Esophagus muscularis mucosa (tissue), 4 donors: ENCODE measurements at places on chromosomes 1 and 21. TPM values are rescaled to one million over a fixed set of nuclear protein-coding genes. Genes with fewer than 3 reads are reported as not detected.

DNA sequence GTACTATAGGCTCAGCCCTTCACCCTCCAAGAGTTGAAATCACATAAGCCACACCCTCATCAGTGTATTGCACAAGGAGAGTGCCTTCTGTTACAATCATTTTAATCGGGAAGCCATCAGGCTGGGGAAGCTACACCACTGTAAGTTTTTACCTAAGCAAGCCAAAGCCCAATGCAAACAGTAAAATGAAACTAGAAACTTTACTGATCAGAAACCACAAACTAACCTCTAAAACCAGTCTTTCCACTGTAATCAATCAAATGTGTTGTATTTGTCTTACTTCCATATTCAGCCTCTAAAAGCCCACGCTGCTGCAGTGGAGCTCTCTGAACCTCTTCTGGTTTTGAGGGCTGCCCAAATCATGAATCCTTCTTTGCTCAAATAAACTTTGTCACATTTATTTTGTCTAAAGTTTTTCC is 26.2 kb downstream of the CAPN8 start:
- no peak overlapping the region for H3K4me3 ChIP-seq
- no peaks in the 10 kb centered on the region for H3K4me1 ChIP-seq
- no peak overlapping the region for H3K27ac ChIP-seq
- peaks cover 24% of the 10 kb centered on the region for H3K27me3 ChIP-seq
- no peak for DNase-seq
- H3K36me3 ChIP-seq, result no peaks in the 10 kb centered on the region

- DNase-seq, result no peak
- no peaks in the 10 kb centered on the region for H3K27me3 ChIP-seq
- H3K36me3 ChIP-seq, result peaks cover 17% of the 10 kb centered on the region
- no peak overlapping the region for H3K4me3 ChIP-seq
These were observed 193.3 kb upstream of the TNR start for GRCh38 chr1:175936736-175937135.

- no peak for DNase-seq
- no peak overlapping the region for H3K27ac ChIP-seq
- H3K4me1 ChIP-seq, result peaks cover under 1% of the 10 kb centered on the region
- no peaks in the 10 kb centered on the region for H3K36me3 ChIP-seq
These were observed 304.9 kb downstream of the FAM72C start for GRCh38 chr1:143666851-143667250.

- H3K27ac ChIP-seq, result no peak overlapping the region
- no peak overlapping the region for H3K4me3 ChIP-seq
- H3K27me3 ChIP-seq, result no peaks in the 10 kb centered on the region
- DNase-seq, result no peak
These were observed 58.4 kb downstream of the VPS26C start for GRCh38 chr21:37208741-37209225.

DNA sequence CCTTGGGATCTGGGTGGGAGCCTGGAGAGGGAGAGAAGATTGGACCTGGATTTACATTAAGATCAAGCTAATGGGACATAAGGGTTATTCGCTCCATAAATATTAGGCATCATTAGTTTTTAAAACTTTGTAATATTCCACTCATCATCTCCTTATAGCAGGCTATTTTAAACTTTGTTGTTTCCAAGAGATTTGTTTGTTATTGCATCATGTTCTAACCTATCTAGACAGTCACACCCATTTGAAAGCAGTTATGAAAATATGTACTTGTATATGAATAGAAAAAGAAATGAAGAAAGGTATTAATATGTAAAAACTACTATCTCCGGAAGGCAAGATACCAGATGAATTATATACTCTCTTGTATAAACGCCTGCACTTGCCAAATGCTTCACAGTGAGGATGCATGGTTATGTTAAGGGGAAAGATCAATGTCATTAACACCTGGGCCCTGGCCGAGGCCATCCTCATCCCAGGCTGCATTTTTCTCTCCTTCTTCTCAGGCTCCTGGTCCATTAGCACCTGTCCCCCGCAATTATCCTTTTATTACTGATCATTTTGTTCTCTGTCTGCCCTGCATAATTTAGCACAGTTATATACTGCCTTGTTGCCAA is 468.2 kb downstream of the MATN1 start:
- H3K27ac ChIP-seq, result no peak overlapping the region
- no peak for DNase-seq
- no peaks in the 10 kb centered on the region for H3K36me3 ChIP-seq
- peaks cover 84% of the 10 kb centered on the region for H3K27me3 ChIP-seq

DNA sequence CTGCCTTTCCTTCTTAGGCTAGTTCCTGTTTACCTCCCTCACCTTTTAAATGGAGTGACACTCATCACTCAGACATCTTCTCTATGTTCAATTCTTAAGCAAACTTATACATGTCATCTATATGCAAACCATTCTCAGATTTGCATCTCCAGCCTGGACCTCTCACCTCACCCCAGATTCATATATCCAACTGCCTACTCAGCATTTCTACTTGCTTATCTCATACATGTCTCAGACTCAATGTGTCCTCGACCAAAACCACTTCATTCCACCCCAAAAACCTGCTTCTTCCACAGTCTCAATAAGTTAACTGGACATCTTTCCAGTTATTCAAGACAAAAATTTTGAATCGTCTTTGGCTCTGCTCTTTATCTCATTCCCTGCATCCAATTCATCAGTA is 62.6 kb downstream of the ERICH3 start:
- H3K36me3 ChIP-seq, result no peaks in the 10 kb centered on the region
- no peak for DNase-seq
- no peak overlapping the region for H3K4me3 ChIP-seq
- no peaks in the 10 kb centered on the region for H3K4me1 ChIP-seq
- H3K27ac ChIP-seq, result no peak overlapping the region

DNA sequence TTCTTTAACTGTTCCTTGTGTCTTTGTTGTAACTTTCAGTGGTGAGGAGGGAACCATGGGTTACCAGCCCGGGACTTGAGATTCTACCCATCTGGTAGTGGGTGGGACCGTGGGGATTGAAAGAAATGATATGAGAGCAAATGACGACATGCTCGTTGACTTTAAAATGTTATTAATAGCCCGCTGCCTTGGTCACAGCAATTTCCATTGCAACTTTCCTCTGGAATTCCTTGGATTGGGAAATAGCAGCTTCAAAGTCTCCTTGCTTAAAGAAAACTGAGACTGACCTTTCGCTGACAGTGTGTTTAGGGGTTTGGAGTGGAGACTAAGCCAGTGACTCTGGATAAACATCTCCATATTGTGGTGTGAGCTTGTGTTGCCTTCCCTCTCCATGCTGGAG is 44.2 kb upstream of the MARK1 start:
- no peaks in the 10 kb centered on the region for H3K36me3 ChIP-seq
- H3K27me3 ChIP-seq, result no peaks in the 10 kb centered on the region
- H3K4me1 ChIP-seq, result no peaks in the 10 kb centered on the region
- H3K4me3 ChIP-seq, result no peak overlapping the region
- peak; percentile 84 for DNase-seq

- DNase-seq, result no peak
- no peak overlapping the region for H3K4me3 ChIP-seq
- peak overlapping the region; percentile 55 for H3K27ac ChIP-seq
- H3K27me3 ChIP-seq, result no peaks in the 10 kb centered on the region
- peaks cover 53% of the 10 kb centered on the region for H3K4me1 ChIP-seq
These were observed 76.2 kb upstream of the KAZN start for GRCh38 chr1:14522077-14522925.

- H3K4me1 ChIP-seq, result no peaks in the 10 kb centered on the region
- no peaks in the 10 kb centered on the region for H3K36me3 ChIP-seq
- H3K27me3 ChIP-seq, result no peaks in the 10 kb centered on the region
These were observed 164.8 kb downstream of the TPR start for GRCh38 chr1:186210258-186210657.

GRCh38 chr1:9700340-9700739 is 48.8 kb downstream of the PIK3CD start:
- H3K36me3 ChIP-seq, result no peaks in the 10 kb centered on the region
- H3K4me1 ChIP-seq, result no peaks in the 10 kb centered on the region
- DNase-seq, result no peak
- no peak overlapping the region for H3K27ac ChIP-seq
- H3K27me3 ChIP-seq, result no peaks in the 10 kb centered on the region

DNA sequence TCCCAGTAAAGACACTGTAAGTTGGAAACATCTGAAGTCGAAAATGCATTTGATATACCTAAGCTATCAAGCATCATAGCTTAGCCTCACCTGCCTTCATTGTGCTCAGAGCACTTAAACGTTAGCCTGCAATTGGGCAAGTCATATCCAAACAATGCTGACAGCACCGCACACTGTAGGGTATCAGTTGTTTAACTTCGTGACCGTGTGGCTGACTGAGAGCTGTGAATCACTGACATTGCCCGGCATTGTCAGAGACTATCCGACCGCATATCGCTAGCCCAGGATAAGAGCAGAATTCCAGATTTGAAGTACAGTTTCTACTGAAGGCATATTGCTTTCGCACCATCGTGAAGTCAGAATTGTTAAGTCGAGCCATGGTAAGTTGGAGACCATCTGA is 41.5 kb downstream of the GALNT2 start:
- DNase-seq, result no peak
- no peak overlapping the region for H3K27ac ChIP-seq
- H3K36me3 ChIP-seq, result no peaks in the 10 kb centered on the region
- no peak overlapping the region for H3K4me3 ChIP-seq
- H3K27me3 ChIP-seq, result no peaks in the 10 kb centered on the region
- H3K4me1 ChIP-seq, result peaks cover 100% of the 10 kb centered on the region

DNA sequence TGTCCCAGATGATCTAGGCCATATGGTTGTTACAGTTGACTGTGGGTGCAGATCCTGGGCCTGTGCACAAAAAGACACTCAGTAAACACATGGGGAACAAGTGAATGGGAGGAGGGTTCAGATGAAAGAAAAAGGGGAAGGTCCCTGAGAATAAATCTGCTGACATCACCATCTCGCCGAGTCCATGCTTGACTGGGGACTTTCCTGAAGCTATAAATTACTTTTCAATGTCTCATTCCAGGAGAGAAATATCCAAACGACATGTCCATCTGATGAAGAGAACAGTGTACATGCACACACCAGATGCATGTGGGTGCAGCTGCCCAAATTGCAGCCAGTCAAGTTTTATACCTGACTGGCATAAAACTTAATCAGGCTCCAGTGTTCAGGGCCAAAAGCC is 109.0 kb downstream of the HIVEP3 start:
- DNase-seq, result no peak
- no peaks in the 10 kb centered on the region for H3K27me3 ChIP-seq
- no peak overlapping the region for H3K4me3 ChIP-seq

DNA sequence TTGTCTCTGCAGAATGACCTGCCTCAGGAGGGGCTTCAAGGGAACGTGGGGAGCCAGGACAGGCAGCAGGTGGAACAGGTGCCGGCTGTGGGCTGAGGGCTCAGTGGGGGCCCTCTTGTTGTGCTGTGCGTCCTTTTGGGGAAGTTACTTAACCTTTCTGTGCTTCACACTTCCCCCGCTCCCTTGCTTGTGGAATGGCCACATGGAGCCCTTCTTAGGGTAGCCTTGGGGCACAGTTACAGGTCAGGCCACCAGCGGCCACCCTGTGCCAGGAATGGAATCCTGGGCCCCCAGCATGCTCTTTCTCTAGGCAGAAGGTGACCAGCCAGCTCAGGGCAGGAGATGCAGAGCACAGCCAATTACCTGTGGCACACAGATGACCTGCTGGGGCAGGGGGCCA is 2.6 kb downstream of the IKBKE start:
- no peak overlapping the region for H3K4me3 ChIP-seq
- H3K4me1 ChIP-seq, result peaks cover 32% of the 10 kb centered on the region
- no peak overlapping the region for H3K27ac ChIP-seq
- DNase-seq, result no peak

GRCh38 chr21:32298148-32298559 is 501 bp upstream of the MRAP start:
- no peaks in the 10 kb centered on the region for H3K4me1 ChIP-seq
- no peak overlapping the region for H3K4me3 ChIP-seq
- no peak for DNase-seq

- no peaks in the 10 kb centered on the region for H3K36me3 ChIP-seq
- H3K4me3 ChIP-seq, result no peak overlapping the region
- H3K27me3 ChIP-seq, result no peaks in the 10 kb centered on the region
These were observed 128.4 kb downstream of the NTMT2 start for GRCh38 chr1:170274131-170274501.

DNA sequence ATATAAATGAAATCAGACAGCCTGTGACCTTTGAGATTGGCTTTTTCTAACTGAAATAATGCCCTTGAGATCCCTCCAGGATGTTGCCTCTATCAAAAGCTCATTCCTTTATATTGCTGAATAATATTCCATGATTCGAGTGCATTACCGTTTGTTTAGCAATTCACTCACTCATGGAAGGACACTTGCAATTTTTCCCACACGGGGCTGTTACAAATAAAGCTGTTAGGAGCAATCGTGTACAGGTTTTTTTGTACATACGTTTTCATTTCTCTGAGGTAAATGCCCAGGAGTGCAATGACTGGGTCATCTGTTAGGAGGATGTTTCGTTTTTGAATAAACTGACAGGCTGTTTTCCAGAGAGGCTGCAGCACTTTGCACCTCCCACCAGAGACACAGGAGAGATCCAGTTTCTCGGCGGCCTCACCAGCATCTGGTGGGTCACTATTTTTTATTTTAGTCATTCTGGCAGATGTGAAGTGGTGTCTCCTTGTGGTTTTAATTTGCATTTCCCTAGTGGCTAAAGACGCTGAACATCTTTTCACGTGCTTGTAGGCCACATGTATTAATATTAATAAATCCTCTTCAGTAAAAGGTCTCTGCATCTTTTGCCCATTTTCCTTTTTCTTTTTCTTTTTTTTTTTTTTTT is 11.0 kb downstream of the PRDM15 start:
- H3K4me1 ChIP-seq, result no peaks in the 10 kb centered on the region
- no peak overlapping the region for H3K4me3 ChIP-seq
- no peak overlapping the region for H3K27ac ChIP-seq
- H3K27me3 ChIP-seq, result no peaks in the 10 kb centered on the region
- no peaks in the 10 kb centered on the region for H3K36me3 ChIP-seq

DNA sequence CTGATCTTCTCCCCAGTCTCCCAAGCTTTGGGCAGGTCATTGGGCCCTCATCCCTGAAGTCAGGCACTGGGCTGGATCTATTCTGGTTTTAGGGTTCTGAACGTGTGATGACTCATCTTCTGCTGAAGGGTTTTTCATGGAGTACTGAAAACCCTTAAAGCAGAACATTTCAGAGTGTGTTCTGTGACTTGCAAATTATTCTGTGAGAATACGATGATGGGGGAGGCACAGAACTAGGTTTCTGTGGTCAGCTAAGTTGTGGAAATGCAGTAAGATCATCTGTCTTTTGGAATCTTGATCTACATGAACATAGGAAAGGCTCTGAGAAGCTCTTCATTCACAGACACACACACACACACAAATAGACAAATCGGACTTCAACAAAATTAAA is 46.2 kb downstream of the NAV1 start:
- no peak overlapping the region for H3K27ac ChIP-seq
- no peak for DNase-seq
- H3K27me3 ChIP-seq, result no peaks in the 10 kb centered on the region
- no peaks in the 10 kb centered on the region for H3K36me3 ChIP-seq

Gene CCDC185
- total RNA-seq, result not detected

Gene PCP4L1
- total RNA-seq, result 12.7 TPM

Gene LRRC42
- 30.1 TPM for total RNA-seq
